ENCODE measurements at places on chromosomes 1 and 21.

GRCh38 chr1:43803646-43804045 is 96.3 kb downstream of the ST3GAL3 start:
- no peak for DNase-seq

DNA sequence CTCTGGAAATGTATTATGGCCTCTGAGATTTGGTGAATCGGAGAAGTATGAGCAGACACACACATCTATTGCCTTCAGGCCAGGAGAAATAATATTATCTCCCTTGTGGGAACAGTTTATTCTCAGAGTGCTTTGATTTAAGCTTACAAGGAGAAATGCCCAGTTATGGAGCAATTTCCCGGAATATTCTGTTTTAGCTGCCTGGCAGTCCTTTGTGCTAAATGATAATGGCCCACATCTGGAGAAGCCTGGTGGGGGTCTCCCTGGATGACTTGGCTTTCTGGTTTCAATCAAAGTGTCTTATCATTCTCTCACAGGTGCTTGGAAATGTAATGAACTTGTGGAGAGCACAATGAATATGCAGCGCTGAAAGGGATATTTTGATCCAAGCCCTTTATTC is 389.6 kb upstream of the USP24 start:
- no peak for DNase-seq

DNA sequence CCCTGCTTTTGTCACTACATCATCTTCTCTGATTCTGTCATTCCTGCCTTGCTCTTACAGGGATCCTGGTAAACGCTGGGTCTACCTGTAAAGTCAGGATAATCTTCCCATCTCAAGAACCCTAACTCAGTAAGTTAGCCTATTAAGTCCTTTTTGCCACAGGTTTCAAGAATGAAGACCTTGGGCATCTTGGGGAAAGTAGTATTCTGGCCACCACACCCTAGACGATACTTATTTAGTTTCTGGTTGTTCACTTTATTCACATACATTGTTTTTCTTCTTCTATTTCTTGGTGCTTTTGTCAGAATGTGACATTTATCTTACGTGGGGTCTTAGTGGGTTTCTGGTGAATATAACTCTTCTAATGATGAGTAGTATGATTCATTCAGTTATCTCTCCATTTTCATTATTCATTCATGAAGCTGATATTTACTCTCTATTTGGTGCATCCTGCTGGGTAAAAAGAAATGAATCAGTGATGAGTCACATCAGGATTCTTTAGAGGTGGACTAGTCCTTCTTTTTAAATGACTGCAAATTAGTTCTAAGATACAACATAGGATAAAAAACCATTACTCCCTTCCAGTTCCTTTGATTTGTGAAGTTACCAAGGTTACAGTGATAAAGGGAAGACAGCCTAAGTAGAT is 514.4 kb upstream of the B3GALT2 start:
- DNase-seq = no peak

DNA sequence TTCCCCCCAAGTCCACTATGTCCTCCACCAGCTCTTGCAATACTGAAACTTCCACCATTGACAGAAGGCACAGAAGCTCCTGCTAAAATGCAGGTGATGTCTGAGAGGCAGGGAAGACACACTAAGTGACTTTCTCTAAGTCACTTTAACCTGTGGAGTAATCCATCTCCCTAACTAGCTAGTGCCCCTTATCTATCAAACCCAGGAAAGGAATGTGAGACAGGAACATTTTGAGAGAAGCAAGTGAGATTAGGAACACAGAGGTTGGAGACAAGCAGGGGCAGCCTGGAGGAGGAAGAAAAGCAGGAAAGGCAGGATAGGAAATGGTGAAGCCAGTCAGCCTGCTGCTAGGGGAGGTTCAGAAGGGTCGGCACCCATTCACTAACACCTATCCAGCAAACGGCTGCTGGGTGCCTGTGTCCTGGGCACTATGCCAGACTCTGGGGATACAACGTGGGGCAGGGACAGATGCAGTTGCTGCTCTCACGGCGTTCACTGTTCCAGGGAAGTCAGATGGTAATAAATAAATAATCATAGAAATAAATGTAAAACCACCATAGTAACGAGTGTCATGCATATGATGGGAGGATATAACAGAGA is 7.0 kb downstream of the GPA33 start:
- DNase-seq = no peak

DNA sequence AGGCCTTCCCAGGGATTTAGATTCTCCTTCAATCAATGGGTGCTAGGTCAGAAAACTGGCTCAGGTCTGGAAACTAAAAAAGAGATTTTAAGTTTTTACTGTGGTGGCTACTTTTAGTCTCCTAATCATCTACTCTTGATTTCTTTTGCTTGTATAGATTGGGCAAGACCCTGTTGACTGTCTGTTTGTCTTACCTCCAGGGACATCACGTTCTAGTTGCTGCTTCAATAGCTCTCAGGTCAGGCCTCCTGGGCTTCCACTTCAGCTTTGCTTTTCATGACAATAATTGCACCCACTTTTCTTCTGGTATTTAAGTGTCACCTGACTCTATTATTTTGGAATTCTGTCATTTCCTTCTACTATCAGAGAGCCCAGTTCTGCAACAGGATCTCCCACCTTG is 28.5 kb upstream of the CREG1 start:
- no peak for DNase-seq

- no peak for DNase-seq
Measured at GRCh38 chr1:85203573-85204171, 2.9 kb upstream of the SYDE2 start.

GRCh38 chr1:93635614-93636543 is 45.8 kb downstream of the BCAR3 start:
- DNase-seq = no peak

DNA sequence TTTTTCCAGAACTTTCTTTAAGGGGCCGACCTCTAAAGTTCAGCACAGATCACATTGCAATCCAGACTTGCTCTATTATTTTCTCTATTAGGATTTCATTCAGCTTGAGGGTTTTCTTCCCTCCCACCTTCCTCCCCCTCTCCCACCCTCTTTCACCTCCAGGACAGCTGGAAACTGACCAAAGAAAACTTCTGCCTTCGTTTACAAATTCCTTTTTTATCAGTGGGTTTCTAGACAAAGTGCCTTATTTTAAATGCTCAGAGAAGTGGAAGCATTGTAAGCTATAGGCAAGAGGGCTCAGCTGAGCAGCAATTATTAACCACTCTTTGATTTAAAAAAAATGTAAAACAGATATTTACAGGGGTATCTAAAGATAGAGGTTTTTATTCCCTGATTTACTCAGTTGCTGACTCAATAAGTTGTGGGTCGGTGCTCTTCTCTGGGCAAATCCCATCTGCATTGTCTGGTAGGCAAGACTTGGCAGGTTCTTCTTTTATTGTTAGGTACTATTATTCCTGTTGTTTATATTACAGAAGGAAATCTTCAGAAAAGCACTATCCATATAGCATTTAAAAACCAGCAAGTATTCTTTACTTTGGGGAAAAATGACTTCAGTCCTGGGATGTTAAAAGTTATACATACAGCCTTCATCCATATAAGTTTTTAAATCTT is 277.0 kb upstream of the C1orf105 start:
- DNase-seq = no peak

GRCh38 chr1:16921391-16922185 is at the start of gene CROCC:
Gene CROCC, plus strand, starts transcription at chr1:16921931. Its CDS starts 88 bp downstream, at chr1:16922019.
- DNase-seq = no peak

DNA sequence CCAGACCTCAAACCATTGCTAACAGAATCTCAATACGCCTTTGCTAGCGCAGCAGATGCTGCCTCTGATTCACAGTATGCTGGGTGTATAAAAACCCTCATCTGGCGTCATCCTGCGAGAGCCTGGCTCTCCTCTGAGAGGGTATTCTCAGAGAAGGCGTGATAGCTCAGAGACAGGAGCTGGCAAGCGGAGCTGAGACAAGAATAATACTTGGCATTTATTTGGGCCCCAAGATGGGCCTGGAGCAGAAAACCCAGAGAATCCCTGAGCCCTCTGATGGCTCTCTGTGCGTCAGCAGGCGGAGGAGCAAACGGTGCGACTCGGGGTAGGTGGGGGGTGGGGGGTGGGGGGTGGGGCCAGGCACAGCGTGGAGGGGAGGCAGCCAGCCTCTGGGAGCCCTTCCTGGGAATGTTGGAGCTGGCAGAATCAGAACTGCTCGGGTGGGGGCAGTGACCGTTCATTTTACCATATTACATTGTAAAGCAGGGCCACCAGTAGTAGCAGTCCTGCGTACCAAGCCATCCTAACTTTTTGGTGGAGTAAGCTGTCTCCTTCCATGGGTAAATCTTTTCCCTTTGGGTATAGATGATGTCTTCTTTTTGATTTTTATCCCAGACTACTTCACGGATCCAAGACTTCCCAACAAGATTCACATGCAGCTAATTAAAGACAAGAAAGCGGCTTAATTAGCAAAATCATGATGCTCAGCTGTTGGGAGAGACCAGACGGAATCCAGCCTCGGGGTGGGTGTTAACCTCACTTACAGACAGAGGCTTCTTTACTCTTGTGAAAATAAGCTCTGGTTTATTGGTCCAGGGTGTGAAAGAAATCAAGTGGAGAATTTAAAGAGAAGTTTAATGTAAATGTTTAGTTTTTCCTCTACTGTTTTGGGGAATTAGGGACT is 7.1 kb downstream of the RIIAD1 start:
- DNase-seq = no peak

DNA sequence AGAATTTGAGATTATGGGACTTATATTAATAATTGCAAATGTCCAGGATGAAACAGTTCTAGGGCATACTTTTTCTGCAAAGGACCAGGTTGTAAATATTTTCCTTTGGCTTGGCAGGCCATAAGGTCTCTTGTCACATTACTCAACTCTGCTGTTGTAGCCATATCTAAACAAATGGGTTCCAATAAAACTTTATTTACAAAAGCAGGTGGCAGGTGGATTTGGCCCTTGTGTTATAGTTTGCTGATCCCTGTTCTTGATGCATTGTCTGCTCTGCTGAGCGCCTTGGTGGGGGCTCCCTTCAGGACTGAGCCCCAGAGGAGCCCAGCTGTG is 258.5 kb downstream of the FOXD2 start:
- DNase-seq = no peak

DNA sequence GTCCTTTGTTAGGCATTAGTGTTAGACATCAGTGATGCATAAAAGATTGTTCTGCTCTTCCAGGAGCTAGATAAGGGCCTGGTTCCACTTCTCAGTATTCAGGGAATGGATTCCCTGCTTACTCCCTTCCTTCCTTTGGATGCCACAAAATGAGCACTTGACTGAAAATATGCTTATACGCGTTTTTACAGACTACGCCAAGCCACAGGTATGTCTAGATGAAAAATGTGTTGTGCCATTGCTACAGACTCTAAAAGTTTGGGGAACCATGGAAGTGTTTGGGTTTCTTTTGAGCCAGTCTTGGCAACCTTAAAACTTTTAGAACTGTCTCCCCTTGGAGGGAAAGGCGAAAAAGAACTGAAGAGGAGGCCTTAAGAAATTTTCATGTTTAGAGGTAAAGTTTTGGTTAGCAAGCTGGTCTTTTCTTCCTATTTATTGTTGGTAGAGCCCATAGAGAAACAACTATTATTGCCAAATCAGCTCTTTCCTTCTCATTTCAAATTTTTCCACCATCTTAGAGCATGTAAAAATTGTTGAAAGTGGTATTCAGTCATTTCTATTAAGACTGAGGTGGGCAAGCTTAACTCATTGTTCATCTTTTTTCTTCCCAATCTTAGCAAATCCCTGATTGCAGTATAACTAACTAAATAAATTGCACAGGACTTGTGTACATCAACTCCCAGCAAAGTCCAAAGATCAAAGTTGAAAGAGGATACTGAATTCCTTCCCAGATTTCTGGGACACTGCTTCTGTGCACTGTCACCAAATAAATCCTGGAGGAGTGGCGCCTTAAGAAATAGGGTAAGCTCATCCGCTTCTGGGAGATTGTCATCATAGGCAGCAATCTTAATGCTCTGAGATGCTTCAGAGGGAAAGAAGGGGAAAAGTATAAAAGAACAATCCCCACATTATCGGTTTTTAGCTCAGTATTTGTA is 18.9 kb downstream of the FGGY start:
- no peak for DNase-seq

- DNase-seq = no peak
Measured at GRCh38 chr1:44131411-44131810, 10.0 kb downstream of the KLF18 start.

- DNase-seq = no peak
Measured at GRCh38 chr1:16721871-16722641, 18.3 kb upstream of the RNU1-4 start.

DNA sequence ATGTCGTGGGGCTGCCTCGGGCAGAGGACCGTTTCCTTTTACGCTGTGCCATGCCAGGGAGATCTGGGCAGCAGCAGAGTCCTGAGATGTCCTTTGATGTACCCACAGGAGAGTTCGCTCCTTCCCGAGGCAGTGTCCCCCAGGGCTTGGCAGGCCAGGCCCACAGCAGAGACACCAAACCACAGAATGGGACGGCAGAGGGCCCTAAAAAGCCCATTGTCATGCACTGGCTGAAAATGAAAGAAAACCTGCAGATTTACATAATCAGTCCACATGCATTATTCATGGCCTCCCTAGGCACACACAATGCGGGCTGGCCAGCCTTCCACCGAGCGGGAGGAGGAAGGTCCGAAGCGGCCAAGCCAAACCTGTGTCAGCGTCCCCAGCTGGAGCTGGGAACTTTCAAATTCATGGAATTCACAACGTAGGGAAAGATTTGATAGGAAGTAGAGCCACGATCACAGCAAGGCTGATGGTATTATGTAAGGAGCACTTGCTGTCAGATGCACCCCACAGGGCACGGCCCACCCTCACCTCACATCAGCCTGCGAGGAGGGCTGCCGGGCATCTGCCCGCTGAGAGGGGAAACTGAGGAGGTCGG is 25.3 kb upstream of the EFHD2 start:
- DNase-seq = peak; percentile 58

DNA sequence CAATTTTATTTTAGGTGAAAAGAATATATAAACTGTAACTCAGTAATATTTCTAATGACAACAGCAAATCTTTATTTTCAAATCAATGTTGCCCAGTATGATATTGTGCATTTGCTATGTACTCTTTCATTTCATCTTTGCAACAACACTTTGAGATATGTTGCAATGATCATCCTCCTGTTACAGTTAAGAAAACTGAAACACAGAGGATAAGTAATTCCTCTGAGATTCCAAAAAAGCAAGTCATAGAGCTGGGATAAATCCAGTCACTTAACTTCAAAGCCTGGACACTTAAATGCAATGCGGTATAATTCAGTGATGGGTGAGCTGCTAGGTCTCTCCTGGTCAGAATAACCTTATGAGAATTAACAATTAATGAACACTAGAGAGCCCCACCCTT is 48.6 kb upstream of the EXO1 start:
- no peak for DNase-seq
